ENCODE measurements at places on chromosomes 7 and 10.
A peak's percentile ranks its signal among the peaks of the same experiment; 100 is the strongest.

- DNase-seq: no peak
Measured at GRCh38 chr7:23093111-23093510, 12.5 kb upstream of the KLHL7 start.

- DNase-seq: peak; percentile 43
Measured at GRCh38 chr10:11017570-11018431, at the start of gene CELF2. TSS of gene CELF2 (plus strand) at chr10:11017872. CDS start at chr10:11018090, 218 bp downstream.

DNA sequence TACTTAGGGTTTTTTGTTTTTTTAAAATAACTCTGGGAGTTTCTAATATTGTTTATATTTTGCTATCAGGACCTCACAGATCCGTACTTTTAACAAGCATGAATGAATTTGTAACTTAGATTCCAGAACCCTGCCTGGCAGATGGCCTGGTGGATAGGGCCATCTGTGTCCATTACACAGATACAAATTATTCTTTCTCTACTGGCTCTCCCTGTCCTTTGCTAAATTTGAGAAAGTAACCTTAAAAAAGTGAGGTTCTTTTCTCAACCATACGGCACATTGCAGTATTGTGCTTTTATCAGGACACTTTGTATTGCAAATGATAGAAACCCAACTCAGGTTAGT is 26.6 kb downstream of the LCOR start:
- DNase-seq: no peak

- peak; percentile 66 for DNase-seq
Measured at GRCh38 chr7:131107337-131108211, 220.1 kb upstream of the MKLN1 start.

DNA sequence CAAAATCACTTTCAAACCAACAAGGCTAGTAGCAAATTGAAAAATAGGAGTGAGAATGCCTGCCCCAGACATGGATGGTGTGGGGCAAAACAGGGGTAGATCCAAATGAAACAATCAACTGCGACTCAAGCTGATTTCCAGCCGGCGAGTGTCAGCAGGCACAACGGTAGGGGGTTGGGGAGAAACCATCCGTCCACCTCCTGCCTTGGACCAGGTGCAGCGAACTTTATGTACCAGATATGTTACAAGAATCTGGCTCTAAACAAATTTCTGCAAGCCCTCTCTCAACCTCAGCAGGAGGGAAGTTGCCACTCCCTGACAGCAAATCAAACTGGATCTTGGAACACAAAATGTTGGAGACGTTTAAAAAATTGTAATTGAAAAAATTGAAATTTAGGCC is 45.2 kb downstream of the PYROXD2 start:
- no peak for DNase-seq

DNA sequence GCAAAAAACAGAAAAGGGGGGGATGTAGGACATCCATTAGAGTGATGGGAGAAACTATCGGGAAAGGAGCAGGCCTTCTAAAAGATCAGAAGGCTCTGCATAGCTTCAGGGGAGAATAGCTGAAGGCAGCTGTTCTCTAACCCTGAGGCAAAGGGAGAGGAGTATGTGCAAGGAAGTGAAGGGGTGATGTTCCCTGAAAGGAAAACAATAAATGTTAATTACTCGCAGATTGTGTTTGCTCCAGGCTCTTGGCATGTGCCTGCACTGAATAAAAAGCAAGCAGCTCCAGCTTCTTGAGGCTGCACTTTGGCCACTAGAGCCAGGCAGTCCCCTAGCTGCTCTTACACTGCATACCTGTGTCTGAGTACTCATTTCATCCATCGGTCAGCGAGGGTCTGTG is 14.4 kb upstream of the STARD3NL start:
- DNase-seq: no peak

DNA sequence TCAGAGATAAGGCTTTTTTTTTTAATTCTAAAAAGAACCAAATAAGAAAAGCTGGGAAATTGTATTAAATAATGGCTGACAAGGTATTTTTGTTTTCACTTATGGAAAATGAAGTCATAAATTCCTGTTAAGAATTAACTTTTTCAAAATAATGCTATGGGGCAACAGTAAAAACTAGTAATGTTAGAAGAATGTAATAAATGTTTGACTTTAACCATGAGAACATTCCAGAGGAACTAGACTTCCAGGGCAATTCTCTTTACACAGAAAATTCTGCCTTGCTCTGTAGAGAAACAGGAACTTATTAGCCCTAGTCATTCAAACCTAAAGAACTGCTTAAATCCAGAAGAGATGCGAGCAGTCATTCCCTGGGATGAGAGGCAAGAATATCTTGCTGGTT is 571.1 kb downstream of the IPMK start:
- no peak for DNase-seq

GRCh38 chr7:97342512-97342911 is 225.0 kb downstream of the SDHAF3 start:
- no peak for DNase-seq

DNA sequence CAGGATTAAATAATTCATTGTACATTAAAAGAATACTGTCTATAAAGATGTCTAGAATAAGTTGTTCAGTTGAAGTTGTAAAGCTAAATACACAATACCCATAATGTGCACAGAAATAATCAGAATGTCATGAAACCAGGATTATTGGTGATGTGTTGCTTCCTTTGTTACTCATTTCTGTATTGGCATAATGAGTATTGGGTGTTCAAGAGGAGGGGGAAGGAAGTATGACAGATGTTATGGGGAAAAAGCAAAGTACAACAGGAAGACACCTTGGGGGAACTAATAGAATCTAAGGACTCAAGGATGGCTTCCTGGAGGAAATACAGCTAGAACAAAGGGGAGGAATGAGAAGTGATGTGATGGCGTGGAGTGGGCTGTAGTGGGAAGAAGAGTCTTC is 15.0 kb downstream of the ANKRD1 start:
- no peak for DNase-seq

DNA sequence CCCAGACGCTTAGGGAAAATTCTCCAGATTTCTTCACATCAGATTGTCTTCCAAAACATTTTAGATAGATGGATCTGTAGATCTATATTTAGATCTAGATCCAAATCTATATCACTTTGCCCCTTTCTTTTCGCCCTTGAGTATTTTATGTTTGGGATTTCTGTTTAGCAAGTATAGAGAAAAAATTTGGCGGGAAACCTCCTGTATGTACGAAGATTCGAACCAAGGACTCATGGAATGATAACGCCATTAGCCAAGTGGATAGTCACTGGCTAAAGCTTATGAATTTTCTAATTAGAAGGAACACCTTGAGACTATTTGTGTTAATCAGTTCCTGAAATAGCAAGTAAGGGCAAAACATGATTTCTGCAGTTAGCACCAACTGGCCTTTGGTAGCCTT is 1.2 kb downstream of the THNSL1 start:
- no peak for DNase-seq

GRCh38 chr7:1706721-1707613 is 36.9 kb downstream of the ELFN1 start:
- no peak for DNase-seq

- DNase-seq: no peak
Measured at GRCh38 chr7:46202379-46202778, 281.3 kb upstream of the IGFBP3 start.

DNA sequence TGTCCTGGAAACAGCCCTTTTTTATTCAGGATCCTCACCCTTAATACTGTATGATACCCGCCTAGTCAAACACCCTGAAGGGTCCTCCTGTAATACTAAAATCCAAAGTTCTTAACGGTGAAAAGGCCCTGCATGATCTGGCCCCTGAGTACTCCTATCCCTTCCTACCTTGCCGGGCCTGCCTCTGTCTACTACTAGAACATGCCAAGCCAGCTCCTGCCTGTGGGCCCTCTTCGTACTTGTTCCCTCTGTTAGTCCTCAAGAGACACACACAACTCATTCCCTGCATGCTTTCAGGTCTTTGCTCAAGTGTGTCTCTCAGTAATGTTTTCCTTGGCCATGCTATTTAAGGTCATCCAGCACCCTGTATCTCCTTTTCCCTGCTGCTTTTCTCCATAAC is 5.0 kb upstream of the WAPL start:
- no peak for DNase-seq

DNA sequence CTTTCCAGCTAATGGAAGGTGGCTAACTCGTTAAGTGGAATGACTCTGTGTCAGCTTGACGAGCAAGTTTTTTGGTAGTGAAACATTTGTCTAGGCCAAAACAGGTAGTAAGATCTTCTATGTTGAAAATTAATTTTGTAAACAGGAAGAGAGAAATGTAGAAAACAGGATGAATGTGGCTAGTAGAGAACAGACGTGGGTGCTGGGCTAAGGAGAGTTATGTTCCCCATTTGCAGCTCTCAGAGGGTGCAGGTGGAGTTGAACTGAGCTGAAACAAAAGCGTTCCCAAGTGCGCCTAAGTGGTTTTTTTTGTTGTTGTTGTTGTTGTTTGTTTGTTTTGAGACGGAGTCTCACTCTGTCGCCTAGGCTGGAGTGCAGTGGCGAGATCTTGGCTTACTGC is 59.5 kb upstream of the SRPK2 start:
- no peak for DNase-seq

DNA sequence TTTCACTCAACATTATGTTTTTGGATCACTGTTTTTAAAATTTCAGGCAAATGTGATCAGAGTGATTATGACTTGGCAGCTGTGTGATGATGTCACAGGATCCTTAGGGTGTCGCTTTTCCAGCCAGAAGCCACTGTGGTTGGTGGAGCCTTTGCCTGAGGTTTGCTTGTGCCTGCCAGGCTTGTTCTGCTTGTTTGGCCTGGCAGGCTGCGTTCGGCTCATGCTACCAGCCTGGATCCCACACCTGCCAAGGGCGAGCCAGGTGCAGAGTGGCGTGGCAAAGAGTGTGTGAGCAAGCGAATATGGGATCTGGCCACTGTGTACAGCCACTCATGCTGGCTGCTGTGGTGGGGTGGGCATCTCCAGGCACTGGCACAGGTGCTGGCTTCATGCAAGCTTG is 55.7 kb downstream of the ADK start:
- no peak for DNase-seq

- no peak for DNase-seq
Measured at GRCh38 chr7:132877573-132877972, 204.3 kb downstream of the CHCHD3 start.

GRCh38 chr10:98338318-98338717 is 70.3 kb upstream of the LOXL4 start:
- no peak for DNase-seq

GRCh38 chr7:43569424-43569823 is 13.5 kb upstream of the STK17A start:
- no peak for DNase-seq

- DNase-seq: no peak
Measured at GRCh38 chr7:131945313-131945911, 389.0 kb upstream of the PODXL start.

GRCh38 chr10:116836902-116837523 is 12.3 kb upstream of the ENO4 start:
- no peak for DNase-seq

DNA sequence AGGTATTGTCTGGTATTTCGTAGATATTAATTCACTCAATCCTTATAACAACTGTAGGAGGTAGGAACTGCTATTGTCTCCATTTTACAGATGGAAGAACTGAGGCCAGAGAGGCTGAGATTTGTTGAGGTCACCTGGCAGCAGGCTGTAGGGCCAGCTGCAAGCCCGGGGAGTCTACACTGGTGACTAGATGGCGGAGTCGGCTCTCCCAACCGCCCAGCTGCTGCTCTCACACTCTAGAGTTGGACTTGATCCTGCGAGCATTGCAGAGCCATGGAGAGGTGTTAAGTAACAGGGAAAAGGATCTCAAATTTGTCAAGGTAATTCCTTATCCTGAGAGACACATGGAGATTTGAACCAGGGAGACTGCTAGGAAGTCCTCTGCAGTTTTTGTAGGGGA is 124.1 kb downstream of the CAMK1D start:
- DNase-seq: no peak

GRCh38 chr7:91681718-91682117 is 198.8 kb downstream of the MTERF1 start:
- no peak for DNase-seq

- no peak for DNase-seq
Measured at GRCh38 chr10:118407777-118408176, 65.7 kb upstream of the FAM204A start.

GRCh38 chr10:130885021-130885655 is 426.4 kb downstream of the TCERG1L start:
- DNase-seq: no peak

DNA sequence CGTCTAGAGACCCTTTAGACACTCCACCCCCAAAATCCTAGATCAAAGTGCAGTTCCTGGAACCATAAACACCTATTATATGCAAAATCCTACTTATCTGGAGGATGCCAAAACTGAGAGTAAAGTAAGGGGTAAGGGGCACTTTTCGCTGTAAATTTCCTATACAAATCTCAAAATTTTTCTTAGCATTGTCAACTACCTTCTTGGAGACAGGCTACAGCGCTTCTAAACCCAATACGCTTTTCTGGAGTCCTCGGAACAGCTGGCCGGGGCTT is 10.4 kb downstream of the TWIST1 start:
- DNase-seq: no peak

DNA sequence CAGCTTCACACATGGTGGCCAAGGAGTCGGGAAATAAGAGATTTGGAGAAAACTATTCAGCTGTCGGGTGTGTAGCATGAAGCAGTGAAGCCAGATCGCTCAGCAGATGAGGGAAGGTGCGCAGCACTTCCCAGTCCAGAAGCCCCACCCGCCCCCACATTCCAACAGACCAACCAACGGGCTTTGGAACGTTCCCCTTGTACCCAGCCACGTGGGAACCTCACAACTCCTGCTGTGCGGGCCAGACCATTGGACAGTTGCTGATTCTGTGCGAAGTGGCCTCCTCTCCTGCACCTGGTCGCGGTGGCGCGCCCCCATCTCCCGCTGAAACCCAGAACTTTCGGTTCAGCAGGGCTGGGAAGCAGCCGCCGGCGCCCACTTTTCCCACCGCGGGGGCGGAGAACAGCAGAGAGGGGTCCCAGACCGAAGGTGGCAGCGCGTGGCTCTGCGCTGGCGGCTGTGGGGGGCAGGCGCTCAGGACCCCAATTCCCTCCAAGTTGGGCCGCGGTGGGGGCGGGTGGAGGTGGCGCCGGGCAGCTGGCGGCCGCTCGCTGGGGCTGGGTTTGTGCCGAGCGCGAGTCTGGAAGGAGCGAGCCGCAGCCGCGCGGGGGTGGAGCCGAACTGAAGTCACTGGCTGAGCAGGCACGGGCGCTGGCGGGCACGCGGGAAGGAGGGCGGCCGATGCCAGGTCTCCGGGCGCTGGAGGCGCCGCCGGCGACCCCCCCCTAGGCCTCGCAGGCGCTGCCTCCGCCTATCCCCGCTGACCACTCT is 1301.5 kb upstream of the SORCS1 start:
- DNase-seq: no peak
